ENCODE measurements at places on chromosomes 6 and 20.
A peak's percentile ranks its signal among the peaks of the same experiment; 100 is the strongest.

DNA sequence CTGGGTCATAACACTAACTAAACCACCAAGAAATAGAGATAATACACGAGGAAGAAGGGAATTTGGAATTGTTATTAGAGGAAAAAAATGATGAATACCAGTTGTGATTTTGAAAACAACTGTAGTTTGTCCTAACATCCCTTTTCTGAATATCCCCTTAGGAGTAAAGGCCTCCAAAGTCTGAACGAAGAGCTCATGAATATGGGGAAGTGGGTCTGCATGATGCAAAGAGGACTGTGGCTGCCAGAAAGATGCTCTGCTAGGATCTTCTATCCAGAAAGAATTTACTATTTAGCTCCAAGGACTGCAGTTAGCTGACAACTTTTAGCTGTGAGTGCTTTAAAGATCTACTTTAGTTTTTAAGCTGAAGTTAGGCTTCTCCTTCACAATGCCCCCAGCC is 308.8 kb upstream of the HS3ST5 start:
- no peak for DNase-seq

DNA sequence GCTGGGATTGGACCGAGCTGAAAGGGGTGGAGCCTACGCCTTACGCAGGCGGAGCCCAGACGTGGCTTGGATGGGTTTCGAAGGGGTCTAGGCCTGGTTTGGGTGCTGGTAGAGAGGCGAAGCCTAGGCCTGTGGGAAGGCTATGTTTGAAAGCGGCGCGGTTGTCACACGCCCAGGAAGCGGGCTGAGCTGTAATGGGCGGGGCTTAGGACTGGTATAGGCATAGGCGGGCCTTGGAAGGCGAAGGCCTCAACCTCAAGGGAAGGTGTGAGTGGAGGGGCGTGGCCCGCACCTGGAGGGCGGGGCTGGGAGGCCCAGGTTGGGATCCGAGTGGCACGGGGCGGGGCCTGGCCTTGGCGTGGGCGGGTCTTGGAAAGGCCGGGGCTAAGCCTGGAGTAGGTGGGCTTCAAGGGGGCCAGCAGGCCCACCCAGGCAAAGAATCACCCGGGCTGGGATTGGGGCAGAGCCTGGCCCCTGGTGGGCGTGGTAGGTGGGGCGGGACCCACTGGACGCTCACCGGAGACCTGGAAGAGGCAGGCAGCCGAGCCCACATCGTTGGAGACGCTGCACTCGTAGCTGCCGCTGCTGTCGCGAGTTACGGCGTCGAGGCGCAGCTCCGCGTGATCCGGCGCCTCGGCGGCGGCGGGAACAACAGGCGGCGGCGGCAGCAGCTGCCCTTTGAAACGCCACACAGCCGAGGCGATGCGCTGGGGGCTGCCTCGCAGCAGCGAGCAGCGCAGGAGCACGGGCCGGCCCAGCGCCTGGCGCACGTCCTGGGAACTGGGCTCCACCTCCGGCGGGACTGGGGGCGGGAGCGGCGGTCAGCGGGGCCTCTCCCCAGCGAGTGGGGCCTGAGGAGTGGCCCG is 49.0 kb downstream of the MDGA1 start:
- DNase-seq: peak; percentile 54

GRCh38 chr20:39066471-39067242 is 104.5 kb downstream of the DHX35 start:
- DNase-seq: no peak

- DNase-seq: no peak
Measured at GRCh38 chr6:168695701-168696100, 254.7 kb downstream of the SMOC2 start.

DNA sequence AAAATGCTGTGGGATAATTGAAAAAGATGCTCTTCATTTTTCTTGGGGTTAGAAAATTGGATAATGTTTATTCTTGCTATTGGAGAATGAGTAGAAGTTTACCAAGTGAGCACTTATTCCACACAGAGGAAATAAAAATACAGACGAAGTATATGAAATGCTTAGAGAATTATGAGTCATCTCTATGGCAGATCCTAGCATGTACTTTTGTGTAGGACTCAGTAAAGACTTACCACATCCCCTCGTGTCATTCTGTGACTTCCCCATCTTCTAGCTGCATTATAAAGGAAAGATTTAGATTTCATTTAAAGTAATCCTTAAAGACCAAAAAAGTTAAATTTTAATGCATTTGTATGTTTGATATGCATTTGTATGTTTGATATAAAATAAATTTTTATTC is 685.6 kb downstream of the TBC1D32 start:
- DNase-seq: no peak

- DNase-seq: no peak
Measured at GRCh38 chr20:40682104-40682981, 6.7 kb downstream of the MAFB start.

DNA sequence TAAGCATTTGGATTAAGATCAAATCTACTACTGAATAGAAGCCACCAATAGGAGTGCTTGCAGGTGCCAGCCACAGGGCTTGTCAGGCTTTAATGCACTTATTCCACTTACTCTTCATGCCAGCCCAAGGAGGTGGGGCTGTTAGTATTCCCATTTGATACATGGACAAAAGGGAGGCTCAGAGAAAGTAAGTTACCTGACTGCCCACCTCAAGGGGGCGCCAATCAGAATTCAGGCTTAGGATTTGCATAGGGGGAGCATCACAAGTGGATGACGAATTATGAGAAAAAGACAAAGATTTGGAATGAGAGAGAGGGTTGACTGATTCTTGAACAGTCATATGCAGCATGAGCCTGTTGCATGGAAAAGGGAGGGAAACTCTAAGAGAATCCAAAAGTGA is 188.4 kb upstream of the TSHZ2 start:
- DNase-seq: peak; percentile 3

DNA sequence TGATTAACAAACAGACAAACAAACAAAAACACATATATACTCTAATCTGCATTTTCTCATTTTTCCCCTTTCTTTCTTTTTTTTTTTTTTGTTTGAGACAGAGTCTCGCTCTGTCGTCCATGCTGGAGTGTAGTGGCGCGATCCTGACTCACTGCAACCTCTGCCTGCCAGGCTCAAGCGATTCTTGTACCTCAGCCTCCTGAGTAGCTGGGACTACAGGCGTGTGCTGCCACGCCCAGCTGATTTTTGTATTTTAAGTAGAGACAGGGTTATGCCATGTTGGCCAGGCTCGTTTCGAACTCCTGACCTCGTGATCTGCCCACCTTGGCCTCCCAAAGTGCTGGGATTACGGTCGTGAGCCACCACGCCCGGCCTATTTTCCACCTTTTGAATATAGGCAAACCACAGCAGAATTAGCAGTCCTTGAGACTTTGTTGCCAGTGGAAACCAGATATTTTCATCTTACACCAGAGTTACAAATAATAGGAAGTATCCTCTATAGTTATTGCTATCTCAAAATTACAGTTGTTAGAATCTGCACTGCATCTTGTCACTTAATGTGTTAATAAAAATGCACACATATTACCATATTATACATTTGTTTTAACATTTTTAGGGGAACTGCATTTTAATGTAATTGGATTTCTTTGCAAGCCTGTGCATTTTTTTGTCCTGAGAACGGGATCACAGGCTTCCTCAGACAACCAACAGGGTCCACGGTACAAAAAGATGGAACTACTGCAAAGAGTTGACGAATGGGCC is 208.2 kb upstream of the ZNF217 start:
- DNase-seq: no peak

GRCh38 chr20:61949714-61950640 is 115.7 kb downstream of the TAF4 start:
- DNase-seq: no peak

GRCh38 chr20:50292591-50293283 is 102.1 kb downstream of the CEBPB start:
- DNase-seq: no peak

GRCh38 chr6:13101409-13101808 is 226.9 kb downstream of the TBC1D7 start:
- DNase-seq: no peak

GRCh38 chr6:138538390-138539031 is 39.2 kb upstream of the NHSL1 start:
- no peak for DNase-seq

DNA sequence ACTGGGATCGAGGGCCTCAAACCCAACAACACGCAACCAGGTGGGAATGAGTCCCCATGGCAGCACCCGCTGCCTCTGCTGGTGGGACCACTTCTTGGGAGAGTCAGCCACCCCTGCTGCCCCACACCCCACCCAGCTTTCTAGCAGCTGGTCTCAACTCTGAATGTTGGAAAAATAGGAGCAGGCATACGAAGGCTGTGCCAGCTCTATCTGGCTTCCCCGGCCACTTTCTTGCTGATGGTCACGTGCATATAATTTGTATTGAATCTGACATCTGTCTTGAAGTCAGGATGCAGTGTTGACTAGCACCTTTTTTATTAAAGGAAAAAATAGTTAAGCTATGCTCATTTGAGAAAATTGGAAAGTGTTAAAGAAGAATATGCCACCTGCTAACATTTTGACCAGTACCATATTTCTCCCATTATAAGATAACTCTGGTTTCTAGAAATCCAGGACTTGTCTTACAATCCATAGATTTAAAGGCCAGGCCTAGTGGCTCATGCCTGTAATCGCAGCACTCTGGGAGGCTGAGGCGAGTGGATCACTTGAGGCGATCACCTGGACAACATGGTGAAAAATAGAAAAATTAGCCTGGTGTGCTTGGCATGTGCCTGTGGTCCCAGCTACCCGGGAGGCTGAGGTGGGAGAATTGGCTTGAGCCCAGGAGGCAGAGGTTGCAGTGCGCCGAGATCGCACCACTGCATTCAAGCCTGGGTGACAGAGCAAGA is 26.9 kb upstream of the MAPRE1 start:
- DNase-seq: no peak

- DNase-seq: no peak
Measured at GRCh38 chr6:53605543-53606235, 59.9 kb downstream of the KLHL31 start.

- DNase-seq: no peak
Measured at GRCh38 chr20:61804752-61805295, 260.9 kb downstream of the TAF4 start.

DNA sequence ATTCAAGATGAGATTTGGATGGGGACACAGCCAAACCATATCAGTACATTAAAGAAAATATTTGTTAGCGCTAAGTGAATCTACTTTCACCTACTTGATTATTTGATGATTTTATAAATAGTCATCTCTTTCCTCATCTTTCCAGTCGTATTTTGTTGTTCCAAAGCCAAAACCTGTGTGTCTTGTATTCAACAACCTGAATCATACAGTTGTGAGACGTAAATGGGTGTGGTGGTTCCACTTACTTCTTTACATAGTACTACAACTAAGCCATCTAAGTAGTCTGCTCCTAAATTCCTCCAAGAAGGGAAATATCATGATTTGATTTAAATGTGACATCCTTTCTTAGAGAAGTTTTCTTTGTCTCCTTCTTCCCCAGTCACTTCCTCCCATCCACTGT is 132.8 kb downstream of the ESR1 start:
- DNase-seq: no peak

DNA sequence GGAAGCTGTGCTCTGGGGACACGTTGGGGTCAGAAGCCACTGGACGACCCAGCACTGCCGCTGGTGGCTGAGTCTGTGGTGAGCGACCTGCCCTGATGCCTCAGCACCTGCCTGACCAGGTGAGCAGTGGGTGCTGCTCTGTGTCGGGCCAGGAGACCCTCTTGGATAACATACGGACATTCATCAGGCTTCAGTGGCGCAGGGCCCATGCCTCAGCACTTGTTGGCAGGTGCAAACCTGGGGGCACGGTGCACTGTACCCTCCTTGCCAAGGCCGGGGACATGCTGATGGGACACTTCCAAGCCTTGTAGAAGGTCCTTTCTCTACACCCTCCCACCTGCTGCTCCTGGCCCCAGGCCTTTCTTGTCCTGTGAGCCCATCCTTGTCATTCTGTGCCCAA is 34.1 kb downstream of the MYT1 start:
- no peak for DNase-seq

DNA sequence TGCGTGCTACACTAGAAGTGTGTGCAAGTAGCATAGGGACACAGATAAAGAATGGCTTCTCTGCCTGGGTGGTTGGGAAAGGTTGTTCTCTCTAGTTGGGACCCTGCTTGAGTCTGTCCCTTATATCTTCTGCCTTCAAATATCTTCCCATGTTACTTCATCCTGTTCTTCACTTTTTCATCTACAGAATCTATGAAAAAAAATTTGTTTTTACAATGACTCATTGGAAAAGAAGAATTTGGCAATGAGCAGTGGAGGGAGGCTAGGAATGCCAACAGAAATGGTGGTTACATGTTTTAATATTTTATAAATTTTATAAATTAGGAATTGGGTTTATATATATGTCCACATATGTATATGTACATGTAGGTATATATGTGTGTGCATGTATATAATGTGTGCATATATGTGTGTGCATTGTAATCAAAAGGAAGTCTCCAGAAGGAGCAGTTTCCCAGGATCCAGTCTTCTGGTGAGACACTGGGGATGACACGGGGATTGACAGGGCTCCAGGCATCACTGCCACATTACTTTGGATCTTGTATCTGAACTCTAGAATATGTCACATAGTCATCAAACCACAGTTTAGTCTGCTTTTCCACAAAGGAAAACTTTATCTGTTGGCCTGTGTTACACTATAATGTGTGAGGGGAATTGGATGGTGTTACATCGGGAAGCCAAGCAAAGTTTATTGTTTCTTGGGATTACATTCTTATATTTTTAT is 75.3 kb upstream of the RIPOR2 start:
- DNase-seq: no peak

DNA sequence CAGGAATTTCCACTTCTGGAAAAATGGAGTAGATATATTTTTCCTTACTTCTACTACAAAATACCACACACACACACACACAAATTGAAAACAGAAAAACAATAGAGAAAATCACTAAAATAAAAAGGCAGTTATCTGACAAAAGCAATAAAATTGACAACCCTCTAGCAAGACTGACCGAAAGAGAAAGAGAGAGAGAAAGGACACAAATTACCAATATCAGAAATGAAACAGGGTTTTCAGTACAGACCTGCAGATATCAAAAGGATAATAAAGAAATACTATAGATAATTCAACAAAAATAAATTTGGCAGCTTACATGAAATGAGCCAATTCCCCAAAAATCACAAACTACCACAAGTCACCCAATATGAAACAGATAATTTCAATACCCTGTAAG is 104.7 kb downstream of the OPRM1 start:
- DNase-seq: no peak

- peak; percentile 75 for DNase-seq
Measured at GRCh38 chr6:139028658-139029469, at the start of gene ABRACL. Gene ABRACL (plus strand): TSS chr6:139028745. CDS start chr6:139034161, 5,416 bp downstream.
